GM03348 (cell line): ENCODE measurements at places on chromosomes 12 and 14.
A peak's percentile ranks its signal among the peaks of the same experiment; 100 is the strongest.

- peak; percentile 29 for DNase-seq
Measured at GRCh38 chr14:26204728-26205479, 392.9 kb downstream of the NOVA1 start.

DNA sequence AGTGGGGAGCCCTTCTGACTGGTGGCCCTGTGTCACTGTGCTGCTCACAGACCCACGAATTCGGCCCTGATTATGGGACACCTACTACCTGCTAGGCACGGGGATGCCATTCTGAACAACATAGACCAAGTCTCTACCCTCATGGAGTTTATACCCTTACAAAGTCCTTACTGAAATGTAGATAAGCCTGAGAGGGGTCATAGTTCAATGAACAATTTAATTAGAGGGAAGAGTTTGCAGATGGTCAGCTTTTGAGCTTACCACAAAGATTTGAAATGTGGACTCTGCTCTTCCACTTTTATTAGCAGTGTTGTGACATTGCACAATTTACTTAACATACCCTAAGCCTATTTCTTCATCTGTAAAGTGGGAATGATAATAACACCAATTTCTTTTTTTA is 161.1 kb downstream of the MYRFL start:
- no peak for DNase-seq

GRCh38 chr12:118959985-118960560 is 21.3 kb upstream of the SRRM4 start:
- DNase-seq: no peak

- no peak for DNase-seq
Measured at GRCh38 chr12:76583301-76583700, 23.7 kb upstream of the OSBPL8 start.

GRCh38 chr14:56027421-56027820 is 90.8 kb upstream of the PELI2 start:
- no peak for DNase-seq

GRCh38 chr14:57735276-57735675 is 130.6 kb downstream of the SLC35F4 start:
- no peak for DNase-seq

DNA sequence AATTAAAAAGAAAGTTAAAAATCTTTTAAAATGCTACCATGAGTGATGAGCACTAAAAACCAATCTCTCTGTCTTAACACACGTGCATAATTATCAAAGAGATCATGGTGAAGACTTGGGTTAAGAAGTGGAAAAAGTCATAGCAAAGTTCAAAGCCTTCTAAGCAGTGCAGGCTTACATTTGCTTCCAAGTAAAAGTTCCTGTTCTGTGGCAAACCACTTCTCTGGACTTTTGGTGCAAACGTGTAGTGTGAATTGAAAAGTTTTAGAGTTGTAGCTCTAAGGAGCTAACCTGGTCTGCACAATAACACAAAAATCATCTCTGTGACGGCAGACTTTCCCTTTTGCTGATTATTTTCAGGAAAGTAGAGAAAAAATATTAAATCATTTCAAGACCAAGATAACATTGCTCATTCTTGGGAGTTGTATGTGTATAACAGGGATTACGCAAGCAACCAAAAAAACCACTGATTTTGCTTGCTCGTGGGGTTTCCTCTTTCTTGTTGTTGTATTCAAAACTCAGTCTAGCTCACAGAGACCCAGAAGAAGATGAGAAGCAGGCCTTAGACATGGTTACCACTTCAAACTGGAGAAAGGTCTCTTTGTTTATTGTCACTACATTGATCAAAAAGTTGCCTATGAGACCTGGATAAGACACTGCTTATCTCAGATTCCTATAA is 2.3 kb upstream of the GLIPR1 start:
- peak; percentile 57 for DNase-seq

DNA sequence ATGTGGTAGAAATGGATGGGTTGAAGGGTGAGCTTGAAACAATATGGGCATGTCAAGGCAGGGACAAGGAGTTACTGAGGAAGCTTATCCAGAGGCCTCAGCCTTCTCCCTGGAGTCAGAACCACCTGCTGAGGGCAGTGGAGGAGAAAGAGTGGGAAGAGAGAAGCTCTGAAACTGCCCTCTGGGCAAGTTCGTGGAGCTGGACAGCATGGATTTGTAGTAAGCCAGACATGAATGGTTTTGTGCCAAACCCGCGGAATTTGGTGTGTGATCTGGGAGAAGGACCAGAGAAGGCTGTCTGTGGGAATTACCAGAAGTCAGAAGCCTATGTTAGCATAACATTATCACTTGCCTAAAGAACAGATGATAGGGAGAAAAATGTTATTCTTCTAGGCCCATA is 164.8 kb downstream of the SLC41A2 start:
- peak; percentile 84 for DNase-seq

- DNase-seq: no peak
Measured at GRCh38 chr12:31568498-31568897, 22.4 kb downstream of the DENND5B start.

DNA sequence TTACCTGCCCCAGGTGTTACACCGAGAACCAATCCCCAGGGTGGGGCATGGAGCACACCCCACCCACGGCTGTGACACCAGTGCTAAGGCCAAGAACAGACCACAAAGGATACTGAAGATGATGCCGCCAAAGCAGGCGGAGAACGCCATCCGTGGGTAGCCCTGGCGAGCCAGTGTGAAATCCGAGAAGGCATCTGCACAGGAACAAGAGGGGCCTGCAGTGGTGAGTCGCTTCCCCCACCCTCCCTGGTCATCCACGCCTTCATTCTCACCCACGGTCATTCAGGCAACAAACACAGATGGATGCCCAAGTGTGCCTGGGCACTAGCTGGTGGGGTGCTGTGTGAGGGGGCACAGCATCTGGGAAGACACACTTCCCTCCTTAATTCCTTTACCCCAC is 28.5 kb downstream of the SLC8B1 start:
- DNase-seq: no peak

DNA sequence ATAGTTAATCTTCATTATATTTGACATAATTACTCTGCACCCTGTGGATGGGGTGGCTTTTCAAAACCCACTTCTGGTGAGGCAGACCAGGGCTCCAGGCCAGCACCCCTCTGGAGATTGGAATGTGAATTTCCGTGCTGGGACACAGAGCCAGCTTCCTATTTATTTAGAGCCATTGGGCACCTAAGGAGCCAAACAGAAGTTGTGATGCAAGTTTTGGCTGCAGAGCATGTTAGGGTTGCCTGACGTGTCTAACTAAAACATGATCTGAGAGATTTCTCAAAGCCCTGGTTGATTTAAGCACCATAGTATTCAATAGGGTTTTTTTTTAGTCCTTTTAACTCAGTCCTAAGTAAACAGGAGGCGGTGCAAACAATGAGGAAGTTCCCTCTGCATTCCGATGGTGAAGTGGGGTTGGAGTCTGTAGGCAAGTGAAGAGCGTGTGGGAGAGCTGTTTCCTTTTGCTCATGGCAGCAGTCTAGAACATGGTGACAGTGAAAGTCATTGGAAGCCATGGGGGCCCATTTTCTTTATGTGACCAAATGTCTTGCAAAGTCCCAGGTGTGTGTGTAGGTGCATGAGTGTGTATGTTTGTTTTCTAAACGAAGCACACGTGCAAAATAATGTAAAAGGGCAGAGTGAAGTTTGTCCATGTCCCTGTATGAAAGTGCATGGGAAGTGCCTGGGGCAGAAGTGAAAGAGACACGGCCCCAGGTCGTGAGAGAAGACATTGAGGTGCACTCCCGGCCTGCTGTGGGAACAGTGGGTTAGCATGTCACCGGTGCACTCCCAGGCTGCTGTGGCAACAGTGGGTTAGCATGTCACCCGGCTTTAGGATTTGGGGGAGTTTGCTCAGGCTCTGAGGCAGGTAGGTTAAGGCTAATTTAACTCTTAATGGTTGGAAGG is 117.7 kb downstream of the PRKCH start:
- peak; percentile 29 for DNase-seq

- no peak for DNase-seq
Measured at GRCh38 chr14:41419709-41420108, 187.0 kb upstream of the LRFN5 start.

DNA sequence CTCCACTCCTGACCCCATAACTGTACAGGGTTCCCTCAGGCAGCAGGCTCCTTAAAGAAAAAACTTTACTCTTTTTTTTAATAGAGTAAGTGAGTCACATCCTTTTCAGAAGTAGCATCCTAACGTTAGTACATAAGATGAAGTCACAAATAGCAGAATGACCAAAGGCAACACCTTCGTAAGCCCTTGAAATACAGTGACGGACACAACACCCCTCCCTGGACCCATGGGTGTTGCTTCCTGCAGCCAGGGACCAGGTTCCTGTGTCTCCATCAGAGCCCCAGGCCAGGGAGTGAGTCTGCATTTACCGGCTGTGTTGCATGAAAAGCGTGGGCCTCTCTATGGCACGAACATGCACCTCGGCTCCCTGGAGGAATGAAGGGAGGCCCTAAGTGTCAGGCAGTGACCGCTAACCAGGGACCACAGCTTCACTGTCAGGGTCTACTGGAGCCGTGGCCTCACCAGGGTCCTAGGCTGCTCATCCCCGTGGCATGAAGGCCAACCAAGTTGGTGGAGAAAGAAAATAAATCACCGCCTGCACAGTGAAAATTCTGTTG is 340.0 kb upstream of the SFSWAP start:
- DNase-seq: no peak

GRCh38 chr12:123199936-123200335 is 33.0 kb downstream of the MPHOSPH9 start:
- no peak for DNase-seq

DNA sequence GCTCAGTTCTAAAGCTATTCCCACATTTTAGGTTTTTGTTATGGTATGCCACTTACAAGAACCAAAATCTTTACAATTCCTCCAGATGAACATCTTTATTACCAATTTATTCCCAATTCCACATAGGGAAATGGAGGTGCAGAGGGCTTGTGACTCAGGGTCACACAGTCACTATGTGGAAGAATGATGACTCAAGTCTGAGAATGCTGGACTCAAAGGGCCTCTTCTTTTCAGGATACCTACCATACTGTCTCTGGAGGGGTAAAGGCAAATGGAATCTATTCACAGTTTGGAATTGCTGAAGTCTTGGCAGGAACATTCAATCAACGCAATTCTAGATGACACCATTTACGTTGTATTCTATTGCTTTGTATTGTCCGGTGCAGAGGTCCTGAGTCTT is 48.2 kb upstream of the MANSC4 start:
- DNase-seq: peak; percentile 20

DNA sequence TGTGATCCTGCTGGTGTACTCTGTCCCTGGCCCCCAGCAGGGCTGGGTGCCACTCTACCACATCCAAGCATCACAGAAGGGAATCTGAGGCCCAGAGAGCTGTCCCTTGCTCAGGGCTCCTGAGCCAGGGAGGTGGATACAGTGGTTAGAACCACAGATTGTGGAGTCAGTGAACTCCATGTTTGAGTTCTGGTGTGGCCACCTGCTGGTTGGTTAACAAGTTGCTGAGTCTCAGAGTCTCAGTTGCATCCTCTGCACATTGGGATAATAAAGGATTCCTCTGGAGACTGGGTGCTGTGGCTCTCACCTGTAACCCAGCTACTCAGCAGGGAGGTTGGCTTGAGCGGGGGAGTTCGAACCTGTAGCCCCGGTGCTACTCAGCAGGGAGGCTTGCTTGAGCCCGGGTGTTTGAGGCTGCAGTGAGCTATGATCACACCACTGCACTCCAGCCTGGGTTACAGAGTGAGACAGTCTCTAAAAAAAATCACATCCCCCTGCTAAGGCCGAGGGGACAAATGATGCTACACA is 39.4 kb downstream of the MVK start:
- peak; percentile 40 for DNase-seq

GRCh38 chr14:49297102-49297501 is 289.1 kb downstream of the RPS29 start:
- no peak for DNase-seq

- no peak for DNase-seq
Measured at GRCh38 chr14:94462763-94463572, 10.4 kb upstream of the SERPINA11 start.

- DNase-seq: no peak
Measured at GRCh38 chr12:115617391-115617790, 660.1 kb downstream of the MED13L start.

DNA sequence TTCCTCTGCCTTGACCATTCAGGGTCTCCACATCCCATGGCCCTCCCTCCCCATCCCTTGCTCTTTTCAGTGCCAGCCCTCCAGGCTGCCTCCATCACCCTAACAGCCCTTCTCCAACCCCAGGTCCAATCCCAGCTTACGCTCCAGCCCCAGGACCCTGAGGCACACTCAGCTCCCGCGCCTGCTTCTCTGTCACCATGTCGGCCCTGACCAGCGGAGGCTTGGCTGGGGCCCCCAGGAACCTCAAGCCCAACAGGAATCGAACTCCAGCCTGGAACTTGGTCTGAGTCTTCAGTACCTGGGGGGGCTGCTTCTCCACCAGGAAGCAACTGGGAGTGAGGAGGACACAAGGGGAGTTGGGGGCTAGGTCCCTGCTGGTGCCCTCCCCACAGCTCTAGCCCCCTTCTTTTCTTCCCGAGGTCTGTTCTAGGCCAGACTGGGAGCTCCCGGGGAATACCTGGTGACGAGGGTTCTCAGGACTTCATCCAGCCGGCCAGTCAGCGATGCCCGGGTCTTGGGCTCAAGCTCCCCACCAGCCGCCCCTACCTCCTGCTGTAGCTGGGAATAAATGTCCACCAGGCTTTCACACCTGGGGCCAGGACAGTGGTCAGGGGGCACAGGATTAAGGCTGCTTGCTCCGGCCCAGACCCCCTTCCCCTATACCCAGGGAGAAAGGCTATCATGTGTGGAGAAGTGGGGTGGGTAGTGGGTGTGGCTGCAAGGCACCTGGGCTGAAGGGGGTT is 6.0 kb downstream of the STAT6 start:
- no peak for DNase-seq

DNA sequence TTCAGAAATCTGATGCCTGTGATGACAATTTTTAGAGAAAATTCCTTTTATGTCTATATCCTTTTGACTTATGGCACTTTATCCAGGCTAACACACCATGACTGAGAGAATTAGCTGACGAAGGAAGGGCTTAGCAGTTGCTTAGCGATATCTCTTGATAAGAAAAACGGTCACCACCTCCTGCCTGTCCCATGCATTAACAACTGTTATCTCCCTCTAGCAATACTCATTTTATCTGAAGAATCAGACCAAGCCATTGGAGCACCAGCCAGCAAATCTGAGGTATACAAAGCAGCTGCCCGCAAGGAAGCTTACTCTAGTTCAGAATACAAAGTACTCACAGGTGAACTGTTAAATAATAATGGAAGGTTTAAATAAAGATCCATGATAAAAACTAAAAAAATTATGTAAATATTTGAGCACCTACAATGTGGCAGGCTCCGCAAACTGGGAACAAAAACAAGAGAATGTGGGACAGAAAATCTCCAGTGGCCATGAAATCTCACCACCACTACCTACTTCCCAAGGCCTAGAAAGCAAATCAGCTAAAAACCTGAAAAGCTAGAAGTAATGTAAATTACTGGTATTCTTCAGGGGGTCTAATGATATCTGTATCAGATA is 24.3 kb downstream of the PPM1H start:
- DNase-seq: no peak
